ENCODE measurements at places on chromosomes 4 and X.

DNA sequence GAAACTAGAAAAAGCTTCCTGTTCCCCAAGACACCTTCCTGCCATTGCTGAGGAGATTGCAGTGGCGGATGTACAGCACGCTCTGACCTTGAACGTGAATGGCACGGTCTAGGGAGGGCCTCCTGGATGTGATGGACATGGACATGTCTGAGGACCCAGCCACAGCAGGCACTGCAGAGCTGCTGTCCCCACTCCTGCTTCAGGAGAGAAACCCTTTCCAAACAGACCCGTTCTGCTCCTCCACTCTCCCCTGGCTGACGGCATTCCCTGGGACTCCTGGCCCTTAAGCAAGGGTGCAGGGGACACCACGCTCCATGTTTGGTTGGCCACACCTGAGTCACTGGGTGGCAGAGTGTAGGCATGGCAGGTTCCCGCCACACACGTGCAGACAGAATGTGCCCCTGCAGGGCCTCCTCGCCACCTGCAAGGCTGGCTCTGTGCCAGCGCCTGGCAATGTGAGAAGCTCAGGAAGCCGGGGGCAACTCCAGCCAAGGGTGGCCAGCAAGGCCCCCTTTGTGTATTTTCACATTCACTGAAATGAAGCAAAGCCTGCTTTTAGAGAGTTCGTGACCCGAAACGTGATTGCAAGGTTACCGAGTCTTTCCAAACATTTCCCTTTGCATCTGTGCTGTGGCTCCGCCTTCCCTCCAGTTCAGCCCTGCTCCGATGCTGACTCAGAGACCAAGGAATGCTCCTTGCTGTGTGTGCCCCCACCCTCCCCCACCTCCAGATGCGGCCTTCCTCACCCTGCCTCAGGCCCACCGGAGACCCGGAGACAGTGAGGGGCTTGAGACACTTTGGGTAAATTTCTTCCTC is 46.1 kb downstream of the HTRA3 start:
- DNase-seq, result no peak

DNA sequence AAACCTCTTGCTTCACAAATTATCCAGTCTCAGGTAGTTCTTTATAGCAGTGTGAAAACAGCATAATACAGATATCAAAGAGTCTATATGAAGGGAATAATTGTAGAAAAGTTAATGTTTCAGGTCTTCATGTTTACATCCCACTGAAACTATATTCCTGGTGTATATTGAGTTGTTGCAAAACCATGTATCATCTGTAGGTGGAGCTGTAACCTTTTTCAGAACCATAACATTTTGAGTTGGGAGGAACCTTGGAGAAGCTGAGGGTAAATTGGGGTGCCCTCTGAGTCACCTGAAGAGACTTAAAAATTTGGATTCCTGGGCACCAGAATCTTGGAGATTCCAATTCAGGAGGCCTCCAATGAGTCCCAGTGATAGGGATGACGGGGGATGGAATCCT is 51.9 kb upstream of the TAPT1 start:
- DNase-seq, result no peak

DNA sequence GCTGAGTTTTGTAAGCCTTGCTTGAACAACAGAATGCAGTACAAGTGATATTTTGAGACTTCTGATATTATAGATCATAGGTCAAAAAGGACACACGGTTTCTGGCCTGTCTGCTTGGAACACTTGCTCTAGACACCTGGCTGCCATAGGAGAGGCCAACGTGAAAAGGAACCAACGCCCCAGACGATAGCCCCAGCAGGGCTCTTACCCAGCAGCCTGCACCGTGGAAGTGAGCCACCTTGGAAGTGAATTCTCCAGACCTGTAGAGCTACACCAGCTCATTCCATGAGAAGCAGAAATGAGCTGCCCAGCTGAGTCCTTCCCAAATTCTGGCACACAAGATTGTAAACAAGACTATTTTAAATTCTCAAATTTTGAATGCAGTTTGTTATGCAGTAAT is 323.1 kb downstream of the FBXO8 start:
- DNase-seq, result no peak

GRCh38 chr4:69714086-69714485 is 46.3 kb downstream of the SULT1B1 start:
- no peak for DNase-seq

- no peak for DNase-seq
These were observed 2.6 kb upstream of the CPZ start for GRCh38 chr4:8589823-8590545.

DNA sequence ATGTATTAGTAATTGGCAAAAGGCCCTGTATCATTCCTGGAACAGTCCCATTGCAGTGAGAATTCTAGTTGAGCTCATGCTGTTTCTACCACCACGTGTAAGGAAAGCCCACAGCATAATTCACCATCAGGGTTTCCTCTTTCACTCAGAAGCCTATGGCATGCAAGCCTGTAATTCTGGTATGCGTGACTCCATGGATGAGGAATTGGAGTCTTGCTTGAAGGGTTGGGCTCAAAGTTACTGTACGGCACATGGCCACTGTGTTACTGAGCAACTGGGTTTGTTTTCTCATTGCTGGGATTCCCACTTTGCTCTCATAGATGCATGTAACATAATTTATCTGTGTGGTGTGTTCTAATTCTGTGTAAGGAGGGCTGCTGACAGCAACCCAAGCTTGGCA is 132.3 kb upstream of the NR3C2 start:
- DNase-seq, result no peak
